ENCODE measurements at places on chromosomes 4 and X.
A peak's percentile ranks its signal among the peaks of the same experiment; 100 is the strongest.

GRCh38 chr4:5037553-5038551, 13.4 kb upstream of the STK32B start:
- DNase-seq: no peak

DNA sequence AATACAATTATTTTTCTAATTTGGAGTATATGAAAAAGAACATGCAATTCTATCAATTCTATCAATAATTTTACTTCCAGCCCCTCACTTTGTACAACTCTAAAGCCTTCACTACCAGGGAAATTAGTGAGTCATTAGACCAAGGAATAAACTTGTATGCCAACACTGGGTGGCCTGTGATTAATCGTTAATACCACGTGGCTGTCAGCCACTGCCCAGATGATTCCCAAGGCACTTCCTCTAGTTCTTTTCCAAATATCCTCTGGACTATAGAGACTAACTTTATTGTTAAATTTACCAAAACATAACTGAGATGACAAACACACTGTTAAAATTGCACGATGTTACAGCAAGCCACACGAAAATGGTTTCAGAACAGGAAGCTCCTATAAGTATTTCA, 45.7 kb downstream of the MID1 start:
- DNase-seq: no peak

DNA sequence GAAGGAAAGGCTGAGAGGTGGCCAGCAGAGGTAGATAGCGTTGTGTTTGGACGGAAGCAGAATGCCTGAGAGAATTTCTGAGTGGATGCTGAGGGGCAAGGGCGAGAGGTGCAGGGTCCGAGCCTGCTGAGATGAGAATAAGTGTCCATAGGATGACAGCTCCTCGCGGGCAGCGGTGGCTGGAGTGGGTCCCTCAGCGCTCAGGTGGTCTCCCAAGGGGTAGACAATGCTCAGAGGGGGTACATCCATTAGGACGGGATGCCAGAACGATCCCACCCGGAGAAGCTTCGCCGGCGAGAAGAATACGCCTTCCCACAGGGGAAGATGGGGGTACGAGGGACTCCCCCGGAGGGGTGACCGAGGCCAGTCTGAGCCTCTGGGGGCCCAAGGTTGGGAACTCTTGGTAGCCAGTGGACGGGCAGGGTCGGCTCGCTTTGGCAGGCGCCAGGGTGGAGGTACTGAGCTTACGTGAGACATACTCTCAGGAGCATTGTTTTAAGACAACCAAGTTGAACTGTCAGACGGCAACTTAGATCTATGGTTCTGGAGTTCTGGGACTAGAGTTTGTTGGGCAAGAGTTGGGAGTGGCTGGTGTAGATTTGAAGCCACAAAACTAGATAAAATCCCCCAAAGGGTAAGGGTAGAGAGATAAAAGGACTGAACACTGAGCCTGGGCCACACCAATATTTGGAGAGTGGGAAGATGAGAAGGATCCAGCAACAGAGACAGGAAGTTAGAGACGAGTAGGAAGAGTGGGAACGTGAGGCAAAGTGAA, 15.8 kb downstream of the BRCC3 start:
- DNase-seq: no peak

DNA sequence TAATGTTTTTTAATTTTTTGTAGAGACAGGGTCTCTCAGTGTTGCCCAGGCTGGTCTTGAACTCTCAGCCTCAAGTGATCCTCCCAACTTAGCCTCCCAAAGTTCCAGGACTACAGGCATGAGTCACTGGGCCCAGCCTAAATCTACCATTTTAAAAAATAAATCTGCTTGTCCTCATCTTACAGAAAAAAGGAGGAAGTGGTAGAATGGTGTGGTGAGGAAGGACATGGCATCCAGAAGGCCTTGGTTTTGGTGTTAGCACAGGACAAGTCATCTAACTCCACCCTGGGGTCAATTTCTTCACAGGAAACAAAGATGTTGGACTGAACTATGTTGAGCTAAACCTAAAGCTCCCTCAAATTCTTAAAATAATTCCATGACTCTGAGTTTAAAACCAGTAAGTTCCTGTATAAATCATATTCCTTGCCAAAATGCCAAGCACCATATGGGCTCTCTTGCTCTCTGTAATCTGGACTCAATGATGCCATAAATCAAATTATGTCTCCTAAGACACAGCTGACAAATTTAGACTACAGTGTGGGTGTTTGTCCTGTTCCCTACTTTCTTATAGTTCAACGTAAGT, 253.9 kb upstream of the NOCT start:
- no peak for DNase-seq

GRCh38 chrX:150575419-150575814, 7.0 kb downstream of the MTM1 start:
- DNase-seq: peak; percentile 59

DNA sequence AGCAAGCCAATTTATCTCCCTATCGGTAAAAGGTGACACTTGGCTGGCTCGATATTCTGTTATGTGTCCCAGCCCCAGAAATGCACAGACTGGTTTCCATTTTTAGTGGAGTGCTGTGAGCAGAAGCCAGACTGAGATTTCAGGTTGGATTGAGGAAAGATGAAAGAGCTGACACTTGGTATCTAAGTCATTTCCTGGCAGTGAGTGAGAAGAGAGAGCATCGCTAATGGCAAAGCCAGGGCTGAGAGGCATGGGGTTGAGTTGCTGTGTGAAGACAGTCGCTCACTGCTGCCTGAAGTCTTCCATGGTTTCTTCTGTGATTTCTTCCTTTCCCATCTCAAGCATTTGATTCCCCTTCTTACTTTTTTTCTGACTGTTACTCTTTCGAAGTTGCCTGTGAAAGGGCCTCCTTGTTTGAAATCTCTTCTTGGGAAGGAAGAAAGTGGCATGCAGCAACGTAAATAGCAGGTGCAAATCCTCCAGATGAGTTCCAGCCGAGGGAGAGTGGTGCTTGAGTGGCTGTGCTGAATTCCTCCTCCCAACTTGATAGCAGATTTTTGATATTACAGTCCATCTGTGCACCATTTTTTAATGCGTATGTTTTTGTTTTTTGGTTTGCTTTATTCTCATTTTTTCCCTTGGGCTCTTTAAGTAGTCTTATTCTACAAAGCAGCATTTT, 109.2 kb upstream of the LIMCH1 start:
- DNase-seq: no peak

DNA sequence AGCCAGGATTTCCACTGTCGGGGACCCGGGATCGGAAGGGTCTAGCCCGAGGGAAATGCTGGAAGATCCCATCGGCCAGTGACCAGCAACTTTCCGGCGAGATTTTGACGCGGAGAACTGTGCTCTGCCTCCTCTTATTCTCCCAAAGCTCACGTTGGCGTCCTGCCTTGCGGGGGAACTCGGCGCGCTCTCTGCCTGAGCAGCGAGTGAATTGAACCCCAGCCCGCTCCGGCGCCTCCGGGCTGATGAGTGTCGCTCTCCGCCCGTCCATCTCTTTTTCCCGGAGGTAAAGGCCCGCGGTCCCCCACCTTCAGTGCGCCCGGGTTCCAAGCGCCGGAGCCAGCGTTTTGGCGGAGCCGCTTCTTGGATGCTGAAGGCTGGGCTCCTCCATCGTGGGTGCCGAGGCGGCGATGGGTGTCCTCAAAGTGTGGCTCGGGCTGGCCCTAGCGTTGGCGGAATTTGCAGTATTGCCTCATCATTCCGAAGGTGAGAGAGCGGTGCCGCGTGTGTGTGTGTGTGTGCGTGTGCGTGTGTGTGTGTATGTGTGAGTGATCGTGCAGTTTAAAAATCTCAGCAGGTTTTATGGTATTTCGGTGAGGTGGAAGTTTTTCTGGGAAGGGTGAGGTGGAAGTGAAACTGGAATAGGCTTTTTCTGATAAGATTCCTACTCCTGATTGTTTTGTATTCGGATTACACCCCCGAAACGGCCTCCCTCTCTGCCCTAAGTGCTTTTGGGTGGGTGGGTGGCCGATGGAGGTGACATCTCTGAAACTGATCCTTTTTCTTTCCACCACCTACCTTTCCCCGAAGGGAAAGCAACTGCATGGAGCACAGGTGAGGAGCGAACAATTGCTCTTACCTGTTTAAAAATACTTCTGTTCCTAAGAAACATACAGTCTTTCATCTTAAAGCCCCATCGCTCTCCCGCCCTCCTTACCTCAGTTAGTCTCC, 752 bp downstream of the FRAS1 start:
- DNase-seq: no peak

DNA sequence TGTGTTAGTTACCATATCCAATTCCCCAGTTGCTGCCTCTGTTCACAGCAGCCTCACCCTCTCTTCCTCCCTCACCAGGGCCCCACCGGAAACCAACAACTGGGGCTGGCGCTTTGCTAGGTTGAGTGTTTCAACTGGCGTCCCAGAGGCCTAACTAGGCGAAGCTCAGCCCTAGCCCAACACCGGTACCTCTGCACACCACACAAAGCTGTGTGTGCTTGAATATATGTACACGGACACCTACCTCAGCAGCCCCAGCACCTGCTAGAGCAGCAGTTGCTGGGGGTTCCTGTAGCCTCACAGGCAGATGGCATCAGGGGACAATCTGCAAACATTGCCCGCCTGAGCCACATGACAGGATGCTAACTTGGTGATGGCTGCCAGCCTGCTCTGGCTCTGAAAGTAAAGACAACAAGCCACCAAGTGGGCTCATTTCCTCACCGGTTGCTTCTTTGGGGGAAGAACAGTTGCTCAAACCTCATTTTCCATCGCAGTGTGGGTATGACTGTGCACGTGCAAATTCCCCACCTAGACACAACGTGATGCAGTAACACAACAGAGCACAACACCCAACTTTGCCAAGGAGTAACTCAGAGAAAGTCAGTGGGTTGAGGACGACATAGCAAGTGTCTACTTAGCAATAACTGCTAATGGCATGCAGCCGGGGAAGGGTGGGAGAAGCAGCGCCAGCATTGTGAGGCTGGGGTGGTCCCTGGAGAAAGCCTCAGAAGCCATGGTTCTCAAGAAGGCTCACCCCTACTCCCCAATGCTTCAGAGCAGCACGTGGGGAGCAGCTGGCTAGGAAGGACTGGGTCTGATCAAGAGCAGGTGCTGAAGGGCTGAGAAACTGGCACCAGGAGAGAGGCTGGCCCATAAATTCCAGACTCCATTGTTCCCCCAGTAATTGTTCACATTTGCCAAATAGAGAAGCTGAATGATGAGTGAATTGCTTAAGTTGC, 139.5 kb downstream of the SH3KBP1 start:
- DNase-seq: peak; percentile 24

DNA sequence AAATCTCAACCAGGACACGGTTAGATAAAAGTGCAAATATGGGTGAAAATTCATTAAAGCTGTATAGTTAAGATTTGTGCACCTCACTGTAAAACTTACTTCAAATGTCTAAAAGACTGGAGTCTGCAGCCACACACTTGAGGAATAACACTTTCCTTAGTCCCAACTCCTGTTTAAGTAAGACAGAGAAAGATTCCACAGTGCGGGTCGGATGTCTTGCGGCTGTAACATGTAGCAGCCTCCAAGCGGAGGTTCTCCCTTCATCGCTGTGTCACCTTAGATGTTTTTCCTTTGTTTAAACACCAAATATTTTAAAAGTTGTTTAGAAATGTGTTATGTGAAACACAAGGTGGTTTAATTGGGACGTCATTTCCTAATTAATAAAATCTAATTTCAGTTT, 905 bp upstream of the MAEA start:
- no peak for DNase-seq

DNA sequence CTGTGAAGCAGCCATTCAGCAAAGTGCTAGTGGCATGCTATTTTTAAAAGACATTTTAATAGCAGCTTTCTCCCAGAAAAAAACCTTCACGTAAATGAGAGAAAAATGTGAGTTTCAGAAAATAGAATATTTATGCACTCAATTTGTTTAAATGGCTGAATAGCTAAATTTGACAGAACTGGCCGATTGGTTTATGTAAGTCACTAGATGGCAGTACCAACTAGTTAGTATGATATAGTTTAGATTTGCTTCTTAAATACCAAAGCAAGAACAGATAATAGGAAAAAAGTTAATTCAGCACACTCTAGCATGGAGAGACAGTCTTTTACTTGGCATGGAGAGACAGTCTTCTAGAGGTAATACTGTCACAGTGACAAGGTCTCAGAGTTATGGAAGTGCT, 250.1 kb downstream of the SNCA start:
- no peak for DNase-seq

GRCh38 chr4:113449410-113449974, 312.0 kb downstream of the CAMK2D start:
- DNase-seq: no peak

DNA sequence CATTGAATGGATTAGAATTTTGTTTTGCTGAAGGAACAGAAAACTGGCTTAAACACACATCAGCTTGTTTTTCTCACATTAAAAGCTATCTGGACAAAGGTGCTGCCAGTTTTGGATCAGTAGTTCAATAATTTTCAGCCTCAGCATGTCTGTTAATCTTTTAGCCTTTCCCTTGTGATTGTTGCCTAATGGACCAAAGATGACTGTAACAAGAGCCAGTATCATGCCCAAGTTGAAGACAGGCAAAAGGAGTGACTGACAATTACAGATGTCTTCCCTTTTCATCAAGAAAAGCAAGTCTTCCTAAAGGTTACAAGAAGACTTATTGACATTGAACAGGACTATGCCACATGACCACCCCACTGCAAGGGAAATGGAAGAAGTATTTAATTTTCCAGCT, 419.7 kb downstream of the MAPK10 start:
- no peak for DNase-seq

DNA sequence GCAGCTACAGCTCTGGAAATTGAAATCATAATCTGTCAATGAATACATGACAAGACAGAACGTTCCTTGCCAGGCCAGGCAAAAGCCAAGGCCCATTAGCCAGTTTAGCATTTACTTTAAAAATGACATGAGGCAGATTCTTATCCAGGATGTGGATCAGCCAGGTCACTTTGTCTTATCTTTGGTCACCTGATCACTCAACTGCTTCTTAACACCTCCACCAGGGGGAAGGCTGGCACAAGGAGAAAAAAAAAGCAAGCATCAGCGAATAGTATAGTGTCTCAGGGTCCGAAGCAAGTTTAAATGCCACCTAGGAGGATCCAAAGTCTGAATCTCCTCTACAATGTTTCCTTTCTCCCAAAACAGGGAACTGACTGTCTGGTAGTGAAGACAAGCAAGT, 18.8 kb downstream of the ATP1B4 start:
- DNase-seq: no peak

DNA sequence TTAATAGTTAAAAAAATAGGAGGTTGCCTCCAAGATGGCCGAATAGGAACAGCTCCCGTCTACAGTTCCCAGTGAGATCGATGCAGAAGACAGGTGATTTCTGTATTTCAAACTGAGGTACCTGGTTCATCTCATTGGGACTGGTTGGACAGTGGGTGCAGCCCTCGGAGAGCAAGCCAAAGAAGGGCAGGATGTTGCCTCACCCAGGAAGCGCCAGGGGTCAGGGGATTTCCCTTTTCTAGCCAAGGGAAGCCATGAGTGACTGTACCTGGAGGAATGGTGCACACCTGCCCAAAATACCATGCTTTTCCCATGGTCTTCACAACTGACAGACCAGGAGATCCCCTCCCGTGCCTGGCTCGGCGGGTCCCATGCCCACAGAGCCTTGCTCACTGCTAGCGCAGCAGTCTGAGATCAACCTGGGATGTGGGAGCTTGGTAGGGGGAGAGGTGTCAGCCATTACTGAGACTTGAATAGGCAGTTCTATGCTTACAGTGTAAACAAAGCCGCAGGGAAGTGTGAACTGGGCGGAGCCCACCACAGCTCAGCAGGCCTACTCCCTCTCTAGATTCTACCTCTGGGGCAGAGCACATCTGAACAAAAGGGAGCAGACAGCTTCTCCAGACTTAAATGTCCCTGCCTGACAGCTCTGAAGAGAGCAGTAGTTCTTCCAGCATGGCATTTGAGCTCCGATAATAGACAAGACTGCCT, 47.5 kb downstream of the PPA2 start:
- DNase-seq: no peak

Data from stimulated activated CD8-positive, alpha-beta memory T cell treated with anti-CD3 and anti-CD28 coated beads, Interleukin-7, amount 100 ng/mL, for 48 hours (primary cell).